ENCODE measurements at places on chromosomes 4 and X.

GRCh38 chr4:147108409-147108808, 162.7 kb upstream of the TTC29 start:
- no peak for DNase-seq

GRCh38 chrX:138711399-138712347, at the start of gene FGF13:
FGF13 (minus strand) TSS chrX:138711717; CDS start chrX:138711003, 714 bp downstream.
- DNase-seq = no peak

DNA sequence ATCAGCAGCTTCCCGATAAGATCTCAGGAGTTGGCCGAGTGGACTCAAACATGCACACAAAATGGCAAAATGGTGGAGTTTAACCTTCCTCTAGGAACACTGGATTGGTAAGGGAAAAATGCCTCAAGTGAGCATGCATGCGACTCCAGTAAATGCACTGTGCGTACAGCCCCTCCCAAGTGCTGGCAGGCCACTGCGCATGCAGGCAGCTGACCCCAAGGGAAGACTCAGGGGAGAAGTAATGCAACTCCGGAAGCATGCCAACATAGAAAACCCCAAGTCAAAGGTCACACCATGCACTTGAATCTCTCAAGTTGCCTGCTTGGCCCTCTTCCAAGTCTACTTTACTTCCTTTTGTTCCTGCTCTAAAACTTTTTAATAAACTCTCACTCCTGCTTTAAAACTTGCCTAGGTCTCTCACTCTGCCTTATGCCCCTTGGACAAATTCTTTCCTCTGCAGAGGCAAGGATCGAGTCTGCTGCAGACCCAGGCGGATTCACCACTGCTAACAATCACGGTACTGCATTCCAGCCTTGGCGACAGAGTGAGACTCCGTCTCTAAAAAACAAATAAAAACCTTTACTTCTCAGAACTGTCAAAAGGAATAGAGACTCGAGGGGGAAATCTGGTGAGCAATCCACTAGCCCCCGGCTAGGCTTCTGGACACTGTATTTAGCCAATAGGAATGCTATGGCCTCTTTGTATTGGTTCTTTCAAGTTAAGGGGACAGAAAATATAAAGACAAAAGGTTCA, 33.5 kb downstream of the NYX start:
- DNase-seq = no peak

DNA sequence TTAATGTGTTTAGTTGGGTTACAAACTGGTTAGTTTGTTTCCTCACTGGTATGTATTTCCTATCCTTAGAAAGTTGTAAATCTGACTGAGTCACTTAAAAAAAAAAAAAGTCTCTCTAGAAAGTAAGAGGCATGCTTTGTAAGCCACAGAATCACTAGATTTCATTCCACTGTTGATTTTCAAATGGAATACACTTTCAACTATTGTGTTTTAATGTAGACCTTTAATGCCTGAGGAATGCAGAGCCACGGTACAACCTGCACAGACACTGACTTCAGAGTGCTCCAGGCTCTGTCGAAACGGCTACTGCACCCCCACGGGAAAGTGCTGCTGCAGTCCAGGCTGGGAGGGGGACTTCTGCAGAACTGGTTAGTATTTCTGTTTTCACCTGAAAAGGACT, 88.6 kb downstream of the HHIP start:
- DNase-seq = no peak

DNA sequence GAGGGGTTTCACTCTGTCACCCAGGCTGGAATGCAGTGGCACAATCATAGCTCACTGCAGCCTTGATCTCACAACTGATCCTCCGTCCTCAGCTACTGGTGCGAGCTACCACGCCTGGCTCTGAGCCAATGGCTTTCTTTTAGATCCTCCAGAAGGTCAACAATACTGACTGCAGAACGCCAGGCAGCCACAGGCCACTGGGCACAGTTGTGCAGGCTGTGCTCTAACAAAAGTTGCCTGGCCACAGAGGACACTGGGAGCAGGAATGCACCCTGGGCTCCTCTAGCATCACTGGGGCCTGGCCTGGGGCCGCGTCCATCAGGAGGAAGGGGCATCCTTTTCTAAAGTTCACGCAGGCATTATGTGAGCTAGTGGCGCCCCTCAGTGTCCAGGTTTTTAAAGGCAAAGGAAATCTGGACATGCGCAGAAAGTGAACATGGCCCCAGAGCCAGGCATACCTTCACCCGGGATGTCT, 14.9 kb upstream of the PORCN start:
- no peak for DNase-seq

DNA sequence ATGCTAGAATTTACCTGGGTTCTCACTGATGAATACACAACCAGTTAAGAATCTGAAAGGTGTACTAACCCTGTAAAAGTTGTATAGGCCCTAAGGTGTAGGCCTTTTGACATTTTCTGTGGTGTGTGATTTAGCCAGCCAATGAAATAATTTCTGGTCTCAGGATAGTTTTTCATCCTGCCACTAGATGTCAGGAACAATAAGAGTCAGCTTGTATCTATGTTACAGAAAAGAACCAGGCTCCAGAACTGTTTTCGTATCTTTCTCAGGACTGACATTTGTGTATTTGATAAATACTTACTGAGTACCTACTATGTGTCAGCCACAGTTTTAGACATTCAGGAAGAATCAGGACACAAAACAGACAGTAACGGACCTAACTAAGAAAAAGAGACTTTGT, 673.6 kb upstream of the TENM3 start:
- no peak for DNase-seq

- no peak for DNase-seq
Measured at GRCh38 chrX:16239211-16239610, 71.9 kb downstream of the MAGEB17 start.

DNA sequence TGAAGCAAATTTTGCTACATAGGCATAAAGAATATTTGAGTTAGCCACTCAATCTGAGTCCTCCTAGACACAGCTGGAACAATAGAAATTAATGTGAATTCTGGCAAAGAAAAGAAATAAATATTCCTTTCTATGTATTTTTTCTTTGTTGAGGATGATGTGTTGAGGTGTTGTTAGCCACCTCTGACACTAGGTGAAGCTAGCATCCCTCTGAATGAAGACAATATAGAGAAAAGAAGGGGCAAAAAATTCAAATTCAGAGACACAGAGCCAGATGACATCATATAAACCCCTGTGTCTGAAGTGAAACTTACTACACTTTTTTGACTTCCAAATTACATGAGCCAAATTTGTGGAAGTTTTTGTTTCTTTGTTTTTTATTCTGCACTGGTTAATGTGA, 34.6 kb upstream of the TMPRSS11D start:
- no peak for DNase-seq

- DNase-seq = no peak
Measured at GRCh38 chr4:110515676-110516075, 39.7 kb downstream of the ENPEP start.

GRCh38 chrX:154398668-154399526, 720 bp downstream of the RPL10 start:
- DNase-seq = peak; percentile 73

All from stimulated activated CD4-positive, alpha-beta T cell treated with anti-CD3 and anti-CD28 coated beads, Interleukin-12 subunit alpha, Interleukin-12 subunit beta, amount 100 ng/mL, for 48 hours (primary cell).